A549 (cell line): ENCODE measurements at places on chromosomes 13 and 19. TPM values are rescaled to one million over a fixed set of nuclear protein-coding genes. Genes with fewer than 3 reads are reported as not detected.

The NFIC gene
- 34.6 to 36.4 TPM (median 34.9 TPM) in 3 replicates for polyA plus RNA-seq

The NALCN gene
- 1.8 to 2.7 TPM (median 2.2 TPM) in 3 replicates for polyA plus RNA-seq

The WBP4 gene
- 9.0 to 9.8 TPM (median 9.3 TPM) in 3 replicates for polyA plus RNA-seq

The ZIM2 gene
- polyA plus RNA-seq, result not detected in 3 replicates

The CD209 gene
- polyA plus RNA-seq, result not detected in 3 replicates

The ATXN8OS gene
- not detected in 3 replicates for polyA plus RNA-seq

The DCAF15 gene
- polyA plus RNA-seq, result 21.1 to 23.0 TPM (median 21.5 TPM) in 3 replicates

The FARP1 gene
- 9.4 to 12.0 TPM (median 10.0 TPM) in 3 replicates for polyA plus RNA-seq

The FCER2 gene
- polyA plus RNA-seq, result not detected in 3 replicates

DNA sequence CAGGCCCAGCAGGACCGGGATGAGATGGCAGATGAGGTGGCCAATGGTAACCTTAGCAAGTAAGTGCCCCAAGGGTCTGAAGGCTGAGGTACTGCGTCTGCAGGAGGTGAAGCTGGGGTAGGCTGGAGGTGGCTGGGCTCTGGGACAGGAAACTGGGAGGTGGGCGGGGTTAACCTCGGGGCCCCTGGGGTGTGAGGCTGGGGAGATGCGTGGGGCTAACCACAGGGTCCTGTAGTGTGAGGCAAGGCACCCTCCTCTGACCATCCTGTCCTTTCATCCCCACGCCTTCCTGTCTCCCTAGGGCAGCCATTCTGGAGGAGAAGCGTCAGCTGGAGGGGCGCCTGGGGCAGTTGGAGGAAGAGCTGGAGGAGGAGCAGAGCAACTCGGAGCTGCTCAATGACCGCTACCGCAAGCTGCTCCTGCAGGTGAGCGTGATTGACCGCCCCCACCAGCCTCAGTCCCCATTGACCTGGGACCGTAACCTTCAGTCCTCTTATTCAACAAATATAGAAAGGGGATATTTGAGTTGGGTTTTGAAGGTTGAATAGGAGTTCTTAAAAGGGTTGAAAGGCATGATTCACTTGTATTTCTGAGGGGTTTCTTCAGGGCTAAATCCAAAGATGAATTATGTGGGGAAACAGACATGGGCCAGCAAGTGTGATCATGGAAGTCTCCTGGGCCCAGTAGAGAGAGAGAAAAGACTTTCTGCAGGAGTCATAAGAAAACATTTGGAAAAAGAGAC lies 35.7 kb downstream of the KCNC3 start:
- DNase-seq, result no peak

DNA sequence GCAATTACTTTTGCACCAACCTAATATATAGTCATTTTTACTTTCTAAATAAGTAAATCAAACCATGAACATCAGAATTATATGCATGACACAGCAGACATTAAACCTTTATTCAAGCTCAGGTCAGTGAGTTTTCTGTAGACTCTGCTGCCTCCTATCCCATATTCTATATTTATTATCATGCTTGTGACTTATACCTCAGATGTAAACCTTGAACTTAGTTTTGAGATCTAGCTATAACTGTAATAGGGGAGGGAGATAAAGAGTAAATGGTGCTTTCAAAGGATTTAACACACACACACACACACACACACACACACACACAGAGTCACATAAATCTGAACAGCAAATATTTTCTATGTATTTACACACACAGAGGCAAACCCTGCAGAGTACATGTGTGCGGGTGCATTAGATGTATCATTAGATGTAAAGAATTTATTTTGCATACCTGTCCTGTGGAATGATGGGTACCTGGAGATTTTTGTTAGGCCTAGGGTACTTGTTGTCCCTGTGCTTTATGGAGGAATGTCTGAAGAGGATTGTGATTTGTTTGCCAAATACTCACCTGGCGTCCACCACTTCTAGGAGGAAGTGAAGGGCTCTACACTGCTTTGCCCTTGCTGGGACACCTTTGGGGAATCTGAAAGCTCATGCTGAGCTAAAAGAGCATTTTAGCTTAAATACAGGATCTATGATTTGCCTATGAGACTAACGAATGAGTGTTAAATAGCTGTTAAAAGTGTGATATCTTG lies 521.9 kb downstream of the KLF5 start:
- DNase-seq, result no peak

DNA sequence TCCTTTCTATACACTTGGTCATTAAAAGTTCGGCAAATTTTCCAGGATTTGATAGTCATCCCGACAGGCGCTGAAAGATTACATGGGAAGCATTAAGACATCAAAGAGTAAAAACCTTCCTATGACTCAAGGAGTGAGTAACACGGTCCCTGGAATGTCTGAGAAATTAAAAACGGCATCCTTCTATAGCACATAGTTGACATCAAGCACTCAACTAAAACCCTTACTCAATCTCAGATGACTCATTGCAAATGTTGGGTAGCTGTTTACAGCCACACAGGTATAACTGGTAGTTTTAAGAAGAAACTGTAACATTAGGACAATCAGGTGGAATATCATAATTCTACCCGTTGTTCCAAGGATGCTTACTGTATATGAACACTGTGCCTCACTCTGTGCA lies 6.4 kb upstream of the LGALS13 start:
- no peak for DNase-seq

GRCh38 chr19:44636439-44637389 lies 7.0 kb upstream of the PVR start:
- DNase-seq, result no peak

DNA sequence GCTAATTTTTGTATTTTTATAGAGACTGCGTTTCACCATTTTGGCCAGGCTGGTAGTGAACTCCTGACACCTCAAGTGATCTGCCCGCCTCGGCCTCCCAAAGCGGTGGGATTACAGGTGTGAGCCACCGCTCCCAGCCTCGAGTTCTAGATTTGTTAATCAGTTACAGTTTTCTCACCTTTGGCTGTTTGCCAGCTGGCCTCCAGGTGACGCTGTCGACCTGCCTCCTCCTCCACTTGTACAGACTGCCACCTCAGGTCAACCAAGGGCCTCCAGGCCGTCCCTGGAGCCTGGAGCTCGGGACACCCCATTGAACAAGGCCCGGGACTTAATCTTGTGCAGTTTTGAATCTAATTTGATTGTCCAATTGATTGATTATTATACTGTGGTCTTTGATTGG lies 45.5 kb downstream of the IER2 start:
- DNase-seq, result peak; percentile 36

GRCh38 chr13:48403151-48403631 lies 9.7 kb downstream of the LPAR6 start:
- no peak for DNase-seq

DNA sequence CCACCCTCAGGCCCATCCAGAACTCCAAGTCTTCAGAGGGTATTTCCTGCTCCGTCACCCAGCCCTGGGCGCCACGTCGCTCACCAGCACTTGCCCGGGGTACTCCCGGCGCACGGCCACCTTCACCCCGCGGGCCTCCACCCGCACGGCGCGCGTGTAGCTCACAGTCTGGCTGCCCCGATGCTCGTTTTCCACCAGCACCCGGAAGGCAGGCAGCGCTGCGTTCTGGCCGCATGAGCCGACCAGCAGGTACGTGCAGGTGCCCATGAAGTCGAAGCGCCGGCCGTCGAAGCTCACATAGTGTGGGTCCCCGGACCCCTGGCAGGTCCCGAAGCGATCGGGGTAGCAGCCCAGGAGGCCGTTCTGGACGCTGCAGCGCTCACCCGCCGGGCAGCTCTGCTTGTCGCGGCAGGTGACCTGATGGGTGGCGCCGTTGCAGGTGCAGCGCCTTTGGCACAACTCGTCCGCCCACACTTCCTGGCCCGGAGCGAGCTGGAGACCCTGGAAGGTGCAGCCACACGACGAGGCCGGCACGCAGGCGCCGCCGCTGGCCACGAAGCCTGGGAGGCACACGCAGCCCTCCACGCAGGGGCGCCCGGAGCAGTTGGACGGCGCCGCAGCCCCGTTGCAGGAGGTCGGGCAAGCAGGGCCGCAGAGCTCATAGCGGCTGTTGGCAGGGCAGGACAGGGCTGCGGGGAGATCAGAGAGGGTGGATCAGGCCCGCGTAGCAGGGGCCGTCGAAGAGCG lies 19.2 kb downstream of the FCGBP start:
- DNase-seq, result no peak

DNA sequence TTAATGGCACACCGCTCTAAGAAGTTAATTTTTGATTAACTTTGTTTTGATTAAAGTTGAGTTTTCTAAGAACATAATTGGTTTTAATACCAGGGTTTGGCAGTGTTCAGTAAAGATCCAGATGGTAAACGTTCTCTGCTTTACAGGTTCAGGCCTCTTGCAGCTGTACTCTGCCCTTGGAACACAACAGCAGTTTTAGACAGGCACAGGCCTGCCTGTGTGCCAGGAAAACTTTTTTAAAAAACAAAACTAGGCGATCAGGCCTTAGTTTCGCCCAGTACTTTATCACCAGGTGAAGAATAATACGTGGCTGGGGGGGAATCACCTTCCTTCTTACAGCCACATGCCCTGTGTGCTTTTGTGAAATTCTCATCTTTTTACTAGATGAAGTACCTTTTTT lies 38.0 kb upstream of the TEX29 start:
- no peak for DNase-seq

DNA sequence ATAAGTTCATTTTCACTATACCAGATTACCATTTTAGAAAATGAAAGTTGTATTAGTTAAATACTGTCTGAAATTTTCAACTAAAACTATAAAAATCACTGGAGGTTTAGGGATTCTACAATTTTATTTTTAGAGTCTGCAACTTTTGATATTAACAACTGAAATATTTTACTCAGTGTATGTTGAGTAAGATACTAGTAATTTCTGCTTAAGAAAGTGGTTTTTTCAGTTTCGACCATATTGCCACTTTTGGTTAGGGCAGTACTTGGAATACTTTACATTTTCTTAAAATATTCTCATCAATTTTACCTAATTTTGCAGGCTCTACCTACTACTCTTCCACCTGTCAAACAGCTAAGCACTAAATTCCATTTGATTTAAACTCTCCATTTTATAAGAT lies 59.6 kb downstream of the KCNRG start:
- no peak for DNase-seq

DNA sequence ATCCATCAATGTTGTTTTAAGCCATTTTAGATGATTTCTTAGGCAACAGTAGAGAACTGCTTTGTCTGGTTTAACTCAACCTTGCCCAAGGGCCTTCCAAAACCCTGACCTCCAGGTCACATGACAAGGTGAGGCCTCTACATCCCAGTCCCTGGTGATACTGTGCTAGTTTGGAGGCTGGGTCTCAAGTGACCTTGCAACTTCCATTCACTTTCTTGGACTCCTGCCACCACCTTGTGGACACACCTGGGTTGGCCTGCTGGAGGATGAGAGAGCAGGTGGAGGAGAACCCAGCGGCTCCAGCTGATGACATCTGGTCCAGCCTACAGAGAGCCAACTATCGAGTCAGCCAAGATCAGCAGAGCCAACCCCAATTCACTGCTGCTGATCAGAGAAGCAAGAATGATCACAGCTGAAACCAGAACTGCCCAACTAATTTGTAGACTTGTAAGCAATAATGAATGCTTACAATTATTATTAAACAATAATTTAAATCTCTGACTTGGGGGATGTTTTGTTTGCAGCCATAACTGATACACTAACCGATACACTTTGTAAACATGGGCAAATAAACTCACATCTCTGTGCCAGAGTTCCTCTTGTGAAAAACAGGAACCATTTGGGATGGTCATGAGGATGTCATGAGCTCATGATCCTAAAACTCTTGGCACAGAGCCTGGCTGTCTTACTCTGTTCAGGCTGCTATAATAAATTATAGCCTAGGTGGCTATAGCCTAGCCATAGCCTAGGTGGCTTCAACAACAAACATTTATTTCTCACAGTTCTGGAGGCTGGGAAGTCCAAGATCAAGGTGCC lies 11.5 kb downstream of the FAM187B start:
- DNase-seq, result no peak

- DNase-seq, result no peak
These were observed 156.4 kb downstream of the COL4A1 start for GRCh38 chr13:110150384-110151101.

GRCh38 chr13:101584331-101584730 lies 131.9 kb downstream of the ITGBL1 start:
- no peak for DNase-seq

DNA sequence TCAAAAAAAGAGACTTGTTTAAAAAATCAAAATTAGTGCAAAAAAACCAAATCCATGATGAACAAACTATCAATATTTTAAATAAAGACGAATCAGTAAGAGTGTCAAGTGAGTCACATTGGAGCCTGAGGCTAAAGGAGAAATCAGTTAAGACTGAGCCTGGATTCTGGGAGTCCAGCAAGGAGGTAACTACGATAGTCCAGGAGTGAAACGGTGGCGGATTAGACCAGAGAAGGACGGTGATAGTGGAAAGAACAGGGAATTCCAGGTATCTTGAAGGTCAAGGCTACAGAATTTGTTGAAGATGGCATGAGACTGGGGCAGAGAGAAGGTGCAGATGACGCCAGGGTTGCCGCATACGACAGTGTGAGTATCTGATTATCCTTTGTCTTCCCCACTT lies 7.0 kb upstream of the NPAS1 start:
- no peak for DNase-seq

DNA sequence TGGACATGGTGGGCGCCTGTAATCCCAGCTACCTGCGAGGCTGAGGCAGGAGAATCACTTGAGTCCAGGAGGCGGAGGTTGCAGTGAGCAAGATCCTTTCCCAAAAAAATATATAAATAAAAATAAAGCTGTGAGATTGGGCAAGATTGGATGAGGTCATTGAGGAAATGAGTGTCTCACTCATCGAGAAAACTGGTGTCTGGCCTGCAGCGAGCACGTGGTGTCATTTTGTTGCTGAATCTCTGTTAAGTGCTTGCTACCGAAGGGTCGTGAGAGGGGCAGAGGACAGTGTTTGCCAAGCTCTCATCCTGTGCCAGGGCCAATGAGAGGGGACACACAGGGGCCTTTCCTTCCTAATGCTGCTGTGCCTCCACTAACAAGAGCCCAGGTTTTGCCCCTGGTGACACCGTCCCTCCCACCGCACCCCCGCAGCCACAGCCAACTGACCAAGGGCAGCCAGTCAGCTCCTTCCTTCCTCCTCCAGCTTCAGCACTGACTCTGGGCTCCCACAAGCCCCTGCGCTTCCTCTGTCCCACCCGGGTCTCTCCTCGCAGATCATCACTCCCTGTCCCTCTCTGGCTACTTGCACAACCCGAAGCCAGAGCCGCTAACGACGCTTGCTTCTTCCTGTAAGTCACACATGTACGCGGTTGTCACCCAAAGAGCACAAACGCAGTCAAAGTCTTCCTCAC lies 3.2 kb downstream of the POLD1 start:
- no peak for DNase-seq

DNA sequence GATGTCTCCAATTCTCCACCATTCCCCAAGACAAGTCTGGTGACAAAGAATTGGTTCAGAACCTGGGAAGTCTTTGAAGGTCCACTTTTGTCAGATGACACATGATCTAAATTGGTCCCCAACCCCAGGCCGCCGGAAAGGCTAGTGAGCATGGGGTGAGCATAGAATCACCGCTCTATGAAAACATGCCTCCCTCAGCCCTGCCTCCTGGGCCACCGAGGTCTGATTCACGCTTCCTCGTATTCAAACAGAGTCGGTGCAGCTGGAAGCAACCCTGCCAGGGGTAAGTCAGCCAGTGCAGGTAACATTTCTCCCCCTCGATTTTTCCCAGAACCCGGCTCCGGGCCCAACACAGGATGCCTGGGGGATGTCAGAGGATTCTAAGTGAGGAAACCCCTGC lies 33.9 kb upstream of the KLF2 start:
- DNase-seq, result no peak
